ENCODE measurements at places on chromosomes 5 and 9.
A peak's percentile ranks its signal among the peaks of the same experiment; 100 is the strongest.

DNA sequence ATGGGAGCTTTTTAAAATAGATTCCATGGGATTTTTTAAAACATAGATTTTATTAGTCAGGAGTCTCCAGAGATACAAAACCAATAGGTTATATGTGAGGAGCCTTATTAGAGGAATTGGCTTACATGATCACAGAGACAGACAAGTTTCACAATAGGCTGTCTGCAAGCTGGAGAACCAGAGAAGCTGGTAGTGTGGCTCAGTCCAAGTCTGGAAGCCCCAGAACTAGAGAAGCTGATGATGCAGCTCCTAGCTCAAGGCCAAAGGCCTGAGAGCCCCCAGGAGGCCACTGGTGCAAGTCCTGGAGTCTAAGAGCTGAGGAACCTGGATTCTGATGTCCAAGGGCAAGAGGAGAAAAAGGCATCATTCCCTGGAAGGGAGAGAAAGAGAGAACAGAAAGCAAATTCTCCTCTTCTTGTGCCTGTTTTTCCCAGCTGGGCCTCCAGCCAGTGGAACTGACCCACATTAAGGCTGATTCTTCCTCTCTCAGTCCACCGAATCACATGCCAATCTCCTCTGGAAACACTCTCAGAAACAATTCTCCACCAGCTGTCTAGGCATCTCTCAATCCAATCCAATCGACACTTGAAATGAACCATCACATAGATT is 59.3 kb downstream of the AHRR start:
- DNase-seq, result peak; percentile 8

DNA sequence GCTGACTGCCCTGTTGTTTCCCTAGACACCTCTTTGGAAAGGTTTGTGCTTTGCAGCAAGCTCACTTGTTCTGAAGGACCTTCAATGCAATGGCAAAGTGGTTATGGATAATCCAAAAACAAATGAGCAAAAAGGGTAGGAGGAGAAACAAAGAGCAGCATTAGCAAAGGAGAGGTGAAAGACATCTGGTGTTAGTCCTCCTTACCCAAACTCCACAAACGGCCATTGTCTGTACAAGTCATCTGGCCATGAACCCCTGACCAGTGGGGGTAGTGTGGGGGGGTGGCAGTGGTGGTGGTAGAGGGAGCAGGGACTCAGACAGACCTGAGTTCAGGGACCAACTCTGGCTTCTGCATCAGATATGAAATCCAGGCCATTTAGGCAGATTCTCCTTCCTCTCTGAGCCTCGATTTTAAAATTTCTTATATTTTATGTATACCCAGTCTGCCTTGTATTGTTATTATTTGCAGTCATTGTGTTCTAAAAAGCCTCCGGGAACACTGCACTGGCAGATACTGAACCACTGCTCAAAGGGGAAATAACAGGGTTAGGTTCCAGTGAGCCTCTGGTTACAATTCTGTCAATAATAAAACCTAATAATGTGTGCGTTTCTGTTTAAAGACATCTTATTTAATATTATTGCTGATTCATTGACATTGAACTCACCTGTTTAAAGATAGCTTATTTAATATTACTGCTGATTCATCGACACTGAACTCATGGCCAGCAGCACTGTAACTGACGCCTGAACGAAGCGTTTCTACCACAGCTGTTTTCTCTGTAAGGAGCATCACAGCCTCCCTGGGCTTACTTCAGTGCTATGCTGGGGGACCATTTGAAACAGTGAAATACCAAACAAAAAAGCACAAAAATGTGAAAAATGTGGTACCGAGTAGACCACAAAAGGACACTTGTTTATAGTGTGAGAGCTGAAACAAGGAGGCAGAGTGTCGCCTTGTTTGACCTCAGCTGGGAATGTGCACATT is 156.0 kb downstream of the SEC61B start:
- DNase-seq, result no peak

DNA sequence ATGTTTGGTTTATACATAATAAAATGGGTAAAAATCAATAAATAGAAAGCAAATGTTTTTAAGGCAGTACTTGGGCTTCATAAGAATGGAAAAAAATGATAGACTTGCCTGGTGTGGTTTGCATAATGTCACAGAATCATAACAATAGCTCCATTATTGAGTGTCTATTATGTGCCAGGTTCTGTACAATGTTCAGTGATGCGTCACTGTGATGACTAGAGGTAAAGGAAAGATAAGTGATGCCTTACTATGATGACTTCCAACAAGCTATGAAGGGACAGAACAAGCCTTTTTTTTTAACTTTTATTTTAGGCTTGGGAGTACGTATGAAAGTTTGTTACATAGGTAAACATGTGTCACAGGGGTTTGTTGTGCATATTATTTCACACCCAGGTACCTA is 128.8 kb downstream of the TMC1 start:
- no peak for DNase-seq

DNA sequence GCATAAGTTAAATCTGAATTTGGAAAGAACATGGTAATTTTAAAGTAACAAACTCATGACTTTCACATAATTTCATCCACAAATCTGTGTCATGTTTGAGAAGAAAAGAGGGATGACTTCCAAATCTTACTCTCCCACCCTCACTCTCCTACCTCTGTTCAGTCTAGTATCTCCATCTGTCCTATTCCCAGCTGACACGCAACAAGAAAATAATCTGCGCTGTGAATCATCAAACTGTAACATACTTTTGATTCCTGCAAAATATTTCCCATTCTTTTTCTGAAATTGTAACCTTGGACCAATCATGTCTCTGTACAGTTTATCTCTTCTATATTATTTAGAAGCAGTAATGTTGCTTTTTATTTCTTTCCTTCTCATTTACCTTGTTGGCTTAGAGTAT is 91.4 kb downstream of the SLC12A2 start:
- DNase-seq, result no peak

DNA sequence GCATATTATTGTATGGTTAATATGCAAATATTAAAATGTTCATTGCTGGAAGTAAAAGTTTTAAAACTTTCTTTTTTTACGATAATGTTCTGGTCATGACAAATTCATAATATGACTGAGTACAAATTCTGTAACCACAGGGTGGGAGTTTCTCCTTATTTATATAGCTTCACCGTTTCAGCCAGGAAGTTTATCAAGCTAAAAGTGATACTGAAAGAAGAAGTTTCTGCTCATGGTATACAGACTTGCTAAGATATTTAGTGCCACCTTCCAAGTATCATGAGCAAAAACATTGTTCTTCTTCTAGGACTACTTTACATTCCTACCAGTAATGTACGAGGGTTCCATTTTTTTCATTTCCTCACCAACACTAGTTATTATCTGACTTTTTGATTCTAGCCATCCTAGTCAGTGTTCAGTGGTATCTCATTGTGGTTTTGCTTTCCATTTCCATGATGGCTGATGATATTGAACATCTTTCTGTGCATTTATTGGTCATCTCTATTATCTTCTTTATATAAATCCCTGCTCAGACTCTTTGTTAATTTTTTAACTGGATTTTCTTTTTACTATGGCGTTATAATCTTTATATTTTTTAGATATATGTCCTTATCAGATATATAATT is 94.2 kb upstream of the PRRC1 start:
- no peak for DNase-seq

- no peak for DNase-seq
These were observed 334.0 kb downstream of the PSAT1 start for GRCh38 chr9:78630966-78631365.

- no peak for DNase-seq
These were observed 187.4 kb downstream of the ARHGAP26 start for GRCh38 chr5:142957528-142957927.

DNA sequence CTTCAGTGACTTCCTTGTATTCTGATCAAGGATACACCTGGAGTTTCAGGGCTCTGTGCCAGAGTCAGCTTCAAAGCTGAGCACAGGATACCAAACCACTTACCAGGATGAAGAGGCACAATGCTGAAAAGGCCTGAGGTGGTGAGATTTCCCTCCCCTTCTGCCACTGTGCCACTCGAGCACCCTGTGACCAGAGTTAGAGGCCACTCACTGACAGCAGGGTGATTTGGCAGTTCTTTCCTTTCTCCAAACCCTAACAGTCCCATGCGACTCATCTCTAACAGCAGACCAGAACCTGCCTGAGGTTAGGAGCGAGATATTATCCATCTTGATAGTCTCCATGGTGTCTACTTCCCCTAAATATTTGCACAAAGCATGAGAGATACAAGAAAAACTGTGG is 1.8 kb downstream of the PLGRKT start:
- no peak for DNase-seq

DNA sequence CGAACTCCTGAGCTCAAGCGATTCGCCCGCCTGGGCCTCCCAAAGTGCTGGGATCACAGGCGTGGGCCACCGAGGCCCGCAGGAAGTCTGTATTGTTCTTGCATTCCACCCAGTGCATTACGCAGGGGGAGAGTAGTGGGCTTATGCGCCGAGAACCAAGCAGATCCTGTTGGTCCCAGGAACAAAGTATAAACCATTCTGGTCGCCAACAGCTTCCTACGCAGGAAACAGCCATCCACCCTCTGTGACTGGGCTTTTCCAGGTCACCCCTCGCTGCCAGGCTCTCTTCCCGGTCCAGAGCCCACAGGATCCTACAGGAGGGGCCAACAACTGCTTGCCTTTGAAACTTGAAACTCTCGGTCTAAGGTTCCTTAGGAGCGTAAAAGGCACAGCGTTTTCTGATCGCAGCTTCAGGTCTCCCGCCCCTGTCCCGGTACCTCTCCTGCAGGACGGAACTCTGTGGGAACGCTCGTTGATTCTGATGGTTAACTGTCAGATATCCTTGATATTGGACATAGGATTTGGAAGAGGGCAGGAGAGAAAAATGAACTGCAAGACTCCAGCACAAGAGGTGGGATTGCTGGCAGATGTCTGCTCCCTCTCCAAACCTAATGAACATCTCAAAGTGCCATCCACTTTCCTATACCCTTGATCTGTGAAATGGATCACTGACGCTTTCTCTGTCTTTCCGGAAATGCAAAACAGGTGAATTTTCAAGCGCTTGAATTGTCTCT is 4.2 kb upstream of the ANXA2R start:
- no peak for DNase-seq

DNA sequence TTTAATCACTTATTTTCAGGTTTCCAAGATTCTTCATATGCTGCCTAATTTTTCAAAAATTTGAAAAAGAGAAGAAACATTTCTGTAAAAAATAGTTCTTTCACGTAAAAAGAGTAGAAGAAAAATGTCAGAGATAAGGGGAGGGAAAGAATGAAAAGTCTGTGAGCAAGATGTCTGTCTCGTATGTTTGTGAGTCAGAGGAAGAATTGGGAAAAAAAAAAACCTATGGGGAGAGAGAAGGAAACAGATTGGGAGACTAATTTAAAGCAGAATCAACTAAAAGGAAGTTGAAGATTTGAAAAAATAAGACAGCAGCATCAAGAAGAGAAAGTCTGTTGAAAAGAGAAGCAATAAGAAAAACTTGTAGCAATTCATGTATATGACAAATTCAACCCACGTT is 456.3 kb downstream of the HINT1 start:
- DNase-seq, result no peak

- DNase-seq, result no peak
These were observed 576.7 kb upstream of the ZNF462 start for GRCh38 chr9:106286249-106286648.

DNA sequence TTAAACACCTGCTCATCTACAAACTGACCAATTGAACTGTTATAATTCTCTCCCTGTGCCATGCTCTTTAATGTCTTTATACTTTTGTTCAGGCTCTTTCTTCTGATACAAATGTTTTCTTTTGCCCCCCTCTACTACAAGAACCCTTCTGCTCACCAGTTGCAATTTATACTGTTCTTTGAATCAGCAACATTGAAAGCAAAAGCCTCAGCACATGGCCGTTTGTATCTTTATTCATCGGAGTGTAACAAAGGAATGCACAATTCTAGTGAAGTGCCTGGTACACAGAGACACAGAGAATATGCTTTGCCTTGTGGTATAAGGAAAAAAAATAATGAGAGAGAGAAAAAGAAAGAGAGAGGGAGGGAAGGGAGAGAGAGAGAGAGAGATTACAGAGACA is 547.1 kb downstream of the CDH12 start:
- no peak for DNase-seq

DNA sequence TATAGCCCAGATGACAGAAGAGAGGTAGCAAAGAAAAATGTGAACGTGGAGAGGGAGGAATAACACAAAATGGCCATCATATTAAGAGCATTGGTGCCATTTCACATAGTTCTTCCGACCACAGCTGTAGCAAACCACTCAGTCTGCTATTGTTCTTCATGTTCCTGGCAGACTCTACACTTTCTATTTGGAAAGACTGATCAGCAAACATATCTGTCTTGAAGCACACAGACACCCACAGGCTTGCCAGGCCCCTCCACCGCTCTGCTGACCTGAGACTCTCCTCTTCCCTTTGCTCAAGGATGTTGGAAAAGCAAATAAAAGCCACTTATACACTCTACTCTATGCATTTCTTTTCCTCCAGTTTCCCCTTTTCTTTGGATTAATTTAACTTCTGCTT is 298.0 kb downstream of the FBXL7 start:
- DNase-seq, result no peak

- no peak for DNase-seq
These were observed 19.9 kb upstream of the SLC12A7 start for GRCh38 chr5:1131726-1132125.

GRCh38 chr5:14790220-14790619 is 81.4 kb downstream of the ANKH start:
- no peak for DNase-seq

Measured in liver (tissue), 10 donors.